D721Med (cell line): ENCODE measurements at places on chromosomes 4 and X.

GRCh38 chrX:154417157-154417556 is 5.8 kb downstream of the TAFAZZIN start:
- DNase-seq = no peak

DNA sequence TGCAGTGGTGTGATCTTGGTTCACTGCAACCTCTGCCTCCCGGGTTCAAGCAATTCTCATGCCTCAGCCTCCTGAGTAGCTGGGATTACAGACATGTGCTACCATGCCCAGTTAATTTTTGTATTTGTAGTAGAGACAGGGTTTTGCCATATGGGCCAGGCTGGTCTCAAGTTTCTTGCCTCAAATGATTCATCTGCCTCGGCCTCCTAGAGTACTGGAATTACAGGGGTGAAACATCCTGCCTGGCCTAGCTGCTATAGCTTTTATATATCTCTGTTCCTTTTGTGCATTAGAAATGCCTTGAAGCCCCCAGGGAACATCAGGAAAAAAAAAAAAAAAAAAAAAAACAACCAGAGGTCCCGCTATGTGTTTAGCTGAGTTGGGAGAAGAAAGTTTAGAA is 34.8 kb downstream of the UBE2K start:
- no peak for DNase-seq

- no peak for DNase-seq
Observed at GRCh38 chr4:25065431-25065858, 34.7 kb upstream of the LGI2 start.

DNA sequence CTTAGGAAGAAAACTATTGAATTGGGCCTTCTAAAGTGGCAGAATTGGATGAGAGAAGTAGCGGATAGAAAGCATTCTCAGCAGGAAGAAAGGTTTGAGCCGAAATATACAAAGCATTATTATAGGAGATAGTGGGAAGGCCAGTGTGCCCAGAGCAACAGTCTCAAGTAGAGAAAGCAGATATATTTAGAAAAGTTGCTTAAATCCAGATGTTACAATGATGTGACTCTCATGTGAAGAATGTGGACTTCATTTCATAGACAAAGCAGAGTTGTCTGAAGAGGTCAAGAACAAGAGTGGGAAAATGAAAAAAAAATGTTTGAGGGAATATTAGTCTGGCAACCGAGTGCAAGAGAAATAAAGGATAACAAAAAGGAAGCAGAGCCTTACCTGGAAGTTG is 66.9 kb downstream of the SYNPO2 start:
- no peak for DNase-seq

DNA sequence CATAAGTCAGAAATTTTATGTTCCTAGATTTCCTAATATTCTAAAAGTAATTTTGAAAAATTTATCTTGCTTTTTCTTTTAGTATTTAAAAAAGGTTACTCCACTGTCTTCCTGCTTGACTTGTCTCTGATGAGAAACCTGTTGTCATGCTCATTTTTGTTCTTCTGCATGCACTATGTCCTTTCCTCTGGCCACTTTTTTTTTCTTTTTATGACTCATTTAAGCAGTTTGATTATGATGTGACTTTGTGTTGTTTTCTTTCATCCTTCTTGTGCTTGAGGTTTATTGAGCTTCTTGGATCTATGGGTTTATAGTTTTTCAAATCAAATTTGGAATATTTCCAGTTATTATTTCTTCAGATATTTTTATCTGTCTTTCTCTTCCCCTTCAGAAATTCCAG is 12.0 kb upstream of the UFSP2 start:
- no peak for DNase-seq

GRCh38 chr4:152594978-152595925 is 59.4 kb upstream of the FBXW7 start:
- DNase-seq = no peak

DNA sequence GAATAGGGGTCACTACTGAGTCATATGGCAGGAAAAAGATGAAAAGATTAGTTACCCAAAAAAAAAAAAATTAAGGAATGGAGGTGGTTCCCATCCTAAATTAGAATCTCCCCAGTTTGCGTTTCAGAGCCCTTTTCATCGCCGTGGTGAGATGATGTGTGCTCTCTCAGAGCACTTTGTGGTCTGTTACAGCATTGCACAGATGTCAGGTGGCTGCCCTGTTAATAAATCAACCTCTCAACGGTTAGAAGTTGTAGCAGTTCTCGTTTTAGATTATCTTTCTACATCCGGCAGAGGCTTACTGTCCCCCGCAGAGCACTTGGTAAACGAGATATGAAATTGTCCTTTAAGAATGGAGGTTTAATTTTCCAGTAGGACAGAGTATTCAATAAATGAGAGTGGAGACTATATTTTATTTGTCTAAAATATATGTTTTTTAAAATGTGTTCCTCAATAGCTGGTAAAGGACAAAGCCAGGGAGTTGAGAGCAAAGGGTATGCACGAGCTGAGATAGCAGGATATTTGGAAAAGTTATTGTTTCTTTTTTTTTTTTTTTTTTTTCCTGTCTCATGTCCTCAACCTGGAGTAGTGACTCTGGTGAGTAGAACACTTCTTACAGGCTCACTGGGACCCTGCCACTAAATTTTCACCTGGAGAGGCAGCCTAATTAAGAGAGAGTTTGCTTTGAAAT is 26.9 kb downstream of the AFF1 start:
- DNase-seq = no peak

- no peak for DNase-seq
Observed at GRCh38 chr4:72712997-72713396, 144.0 kb upstream of the ADAMTS3 start.

DNA sequence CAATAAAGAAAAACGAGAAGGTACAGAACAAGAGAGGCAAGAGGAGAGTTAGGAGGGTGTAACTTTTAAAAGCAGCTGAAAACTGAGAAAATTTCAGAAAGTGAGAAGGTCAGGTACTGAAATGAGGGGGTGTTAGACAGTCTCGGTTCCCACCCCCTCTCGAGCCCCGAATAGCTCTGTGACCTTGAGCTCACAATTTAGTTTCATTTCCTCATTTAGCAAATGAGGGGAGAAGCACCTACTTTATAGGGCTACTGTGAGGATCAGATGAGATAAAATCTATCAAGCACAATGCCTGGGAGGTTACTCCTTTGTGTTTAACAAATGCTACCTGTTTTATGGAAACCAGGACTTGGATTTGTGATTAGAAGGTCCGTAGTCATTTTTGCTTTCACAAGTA is 4.9 kb downstream of the UGT8 start:
- DNase-seq = no peak

GRCh38 chr4:179751669-179752068 is 2309.4 kb upstream of the AGA start:
- no peak for DNase-seq

DNA sequence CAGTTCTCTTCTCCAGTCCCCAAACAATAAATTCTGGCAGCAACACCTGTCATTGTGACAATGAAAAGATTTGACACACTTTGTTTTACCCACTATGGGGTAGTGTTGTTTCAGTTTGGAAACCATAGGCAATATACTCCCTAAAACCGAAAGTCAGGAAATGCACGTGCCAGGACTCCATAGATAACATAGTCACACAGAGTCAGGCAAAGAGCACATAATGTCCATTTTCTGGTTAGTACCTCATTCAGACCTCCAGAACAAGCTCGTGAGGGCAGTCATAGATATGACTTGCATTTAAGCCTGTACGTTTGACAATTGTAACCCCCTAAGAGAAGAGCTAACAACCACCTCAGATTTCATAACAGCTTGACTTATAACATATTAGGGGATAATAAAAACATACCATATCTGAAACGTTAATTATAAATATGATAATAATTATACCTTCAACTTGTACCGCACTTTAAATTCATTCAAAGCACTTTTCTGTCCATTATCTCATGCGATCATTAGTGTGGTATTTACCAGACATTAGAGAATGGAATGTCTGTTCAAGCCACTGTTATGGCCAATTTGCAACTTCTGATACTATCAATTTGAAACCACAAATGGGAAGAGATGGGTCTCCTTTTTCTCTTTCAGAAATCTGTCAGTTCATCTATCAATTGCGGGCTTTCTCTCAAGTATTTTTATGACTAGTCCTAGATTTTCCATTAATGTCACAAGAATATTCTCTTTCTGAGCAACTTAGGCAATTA is 147.4 kb downstream of the LDB2 start:
- no peak for DNase-seq

DNA sequence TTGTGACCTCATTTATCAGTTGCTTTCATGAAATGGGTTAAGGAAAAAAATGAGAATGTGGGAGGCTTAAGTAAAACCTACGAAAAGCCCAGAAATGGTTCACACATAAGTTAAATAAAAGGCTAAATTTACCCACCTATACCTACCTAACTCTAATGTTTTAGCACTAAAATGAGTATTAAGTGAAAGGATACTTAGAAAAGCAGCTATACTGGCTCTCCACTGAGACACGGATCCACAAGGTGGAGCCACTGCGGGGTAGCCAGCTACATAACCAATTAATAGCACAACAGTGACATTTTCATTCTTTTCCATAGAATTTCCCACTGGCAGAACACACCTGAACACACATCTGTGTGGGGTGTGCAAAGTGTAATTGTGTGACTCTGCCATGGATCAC is 101.9 kb downstream of the MAML3 start:
- no peak for DNase-seq

GRCh38 chr4:188455062-188455752 is 316.0 kb downstream of the TRIML1 start:
- DNase-seq = no peak

DNA sequence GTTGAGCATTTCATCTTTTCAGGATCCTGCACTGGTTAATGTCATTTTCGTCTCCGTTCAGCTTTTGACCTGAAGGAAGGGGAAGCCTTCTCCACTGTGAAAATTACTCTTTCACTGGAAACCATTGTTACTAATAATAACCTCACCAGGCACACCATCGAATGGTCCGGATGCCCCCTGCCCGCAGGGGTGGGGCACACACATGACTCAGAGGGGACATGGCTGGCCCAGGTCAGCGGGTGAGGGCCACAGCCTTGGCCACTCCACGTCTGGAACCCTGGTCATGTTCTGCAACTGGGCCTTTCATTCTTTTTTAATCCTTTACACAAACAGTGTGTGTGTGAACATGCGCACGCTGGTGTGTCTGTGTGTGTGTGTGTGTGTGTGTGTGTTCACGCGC is 191.8 kb downstream of the BCOR start:
- no peak for DNase-seq

DNA sequence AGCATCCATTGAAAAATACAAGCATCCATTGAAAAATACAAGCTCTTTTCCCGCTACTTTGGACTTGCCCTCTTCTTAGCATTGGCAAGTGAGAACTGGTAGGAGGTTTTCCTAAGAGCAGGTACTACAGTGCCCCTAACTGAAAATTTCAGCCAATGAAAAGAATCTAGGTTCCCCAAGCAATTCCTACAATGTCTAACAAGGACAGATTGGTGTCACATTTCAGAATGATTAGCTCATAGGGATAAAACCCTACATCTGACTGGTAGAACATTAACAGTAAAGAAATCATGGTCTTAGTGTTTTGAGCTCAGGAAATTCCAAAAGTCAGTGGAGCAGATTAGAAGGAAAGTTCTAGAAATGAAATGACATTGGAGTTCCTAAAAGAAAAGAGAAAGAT is 68.6 kb upstream of the QRFPR start:
- DNase-seq = no peak

DNA sequence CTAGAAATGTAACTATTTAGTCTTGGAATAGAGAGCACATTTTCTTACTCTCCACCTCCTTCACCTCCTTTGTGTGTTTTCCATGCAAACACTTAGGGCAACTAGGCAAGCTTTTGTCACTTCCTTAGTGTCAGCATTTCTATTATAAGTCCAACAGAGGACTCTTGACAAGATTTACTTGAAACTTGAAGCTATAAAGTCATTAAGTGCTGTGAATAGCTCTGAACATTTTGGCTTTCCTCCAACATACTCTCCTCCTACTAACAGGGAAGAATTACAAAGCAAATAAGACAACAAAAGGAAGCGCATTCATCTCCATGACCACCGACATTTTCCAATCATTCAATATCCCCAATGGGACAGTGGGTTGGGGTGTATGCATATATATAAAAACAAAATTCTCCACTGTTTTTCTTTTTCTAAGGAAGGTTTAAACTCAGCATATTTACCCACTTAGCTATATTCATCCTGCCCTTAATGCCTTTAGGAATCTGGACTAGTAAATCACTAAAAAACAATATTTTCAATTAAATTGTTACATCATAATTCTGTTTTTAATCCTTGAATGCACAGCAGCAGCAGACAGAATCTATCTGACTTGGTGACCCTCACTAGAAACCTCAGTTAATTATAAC is 264.6 kb downstream of the SNCA start:
- no peak for DNase-seq

- DNase-seq = no peak
Observed at GRCh38 chr4:79987401-79987800, 85.6 kb downstream of the ANTXR2 start.

- DNase-seq = no peak
Observed at GRCh38 chr4:108916638-108917037, 153.8 kb upstream of the ETNPPL start.

DNA sequence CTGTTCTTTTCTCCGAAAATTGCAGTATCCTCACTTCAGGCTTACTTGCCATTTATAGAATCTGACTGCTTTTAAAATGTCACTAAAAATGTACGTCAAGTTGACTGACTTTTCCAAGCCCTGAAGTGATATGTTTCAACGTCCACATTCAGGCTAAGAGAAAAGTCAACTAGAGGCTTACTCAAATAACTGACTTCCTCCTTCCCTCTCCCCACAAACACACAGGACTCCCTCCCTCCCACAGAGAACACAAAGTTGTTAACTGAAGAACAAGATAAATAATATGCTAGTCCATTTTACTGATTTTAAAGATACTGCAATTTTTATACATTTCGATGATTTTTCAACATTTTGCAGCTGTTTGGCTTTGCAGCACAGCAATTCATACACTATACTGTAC is 13.8 kb upstream of the CDKL2 start:
- DNase-seq = no peak

- DNase-seq = no peak
Observed at GRCh38 chrX:51487960-51488267, 8.5 kb downstream of the NUDT11 start.

GRCh38 chr4:180657881-180658280 is 1585.3 kb upstream of the TENM3 start:
- no peak for DNase-seq

DNA sequence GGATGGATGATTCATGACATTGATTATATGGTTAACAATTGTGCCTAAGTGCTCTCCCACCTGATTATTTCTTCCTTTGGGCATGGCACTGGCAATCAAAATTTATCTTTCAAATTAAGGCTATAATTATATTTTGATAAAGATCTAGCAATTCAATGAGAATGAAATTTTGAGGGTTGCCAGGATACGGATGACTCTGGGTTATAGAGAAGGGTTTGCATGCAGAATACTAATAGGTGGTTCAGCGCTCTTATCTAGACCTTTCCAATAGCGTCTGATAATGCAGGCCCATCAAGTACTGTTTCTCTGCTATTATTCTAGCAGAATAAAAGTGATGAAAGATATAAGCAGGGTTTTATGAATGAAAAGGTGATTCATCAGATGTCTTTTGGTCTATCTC is 74.9 kb upstream of the SCML1 start:
- no peak for DNase-seq
